ENCODE measurements at places on chromosomes 7 and 10.
A peak's percentile ranks its signal among the peaks of the same experiment; 100 is the strongest.

GRCh38 chr10:131635564-131636015, 265.2 kb upstream of the PPP2R2D start:
- DNase-seq = no peak

- DNase-seq = peak; percentile 46
Measured at GRCh38 chr7:132394283-132395198, 181.7 kb downstream of the PLXNA4 start.

GRCh38 chr10:12121673-12122072, 7.8 kb upstream of the SEC61A2 start:
- no peak for DNase-seq

DNA sequence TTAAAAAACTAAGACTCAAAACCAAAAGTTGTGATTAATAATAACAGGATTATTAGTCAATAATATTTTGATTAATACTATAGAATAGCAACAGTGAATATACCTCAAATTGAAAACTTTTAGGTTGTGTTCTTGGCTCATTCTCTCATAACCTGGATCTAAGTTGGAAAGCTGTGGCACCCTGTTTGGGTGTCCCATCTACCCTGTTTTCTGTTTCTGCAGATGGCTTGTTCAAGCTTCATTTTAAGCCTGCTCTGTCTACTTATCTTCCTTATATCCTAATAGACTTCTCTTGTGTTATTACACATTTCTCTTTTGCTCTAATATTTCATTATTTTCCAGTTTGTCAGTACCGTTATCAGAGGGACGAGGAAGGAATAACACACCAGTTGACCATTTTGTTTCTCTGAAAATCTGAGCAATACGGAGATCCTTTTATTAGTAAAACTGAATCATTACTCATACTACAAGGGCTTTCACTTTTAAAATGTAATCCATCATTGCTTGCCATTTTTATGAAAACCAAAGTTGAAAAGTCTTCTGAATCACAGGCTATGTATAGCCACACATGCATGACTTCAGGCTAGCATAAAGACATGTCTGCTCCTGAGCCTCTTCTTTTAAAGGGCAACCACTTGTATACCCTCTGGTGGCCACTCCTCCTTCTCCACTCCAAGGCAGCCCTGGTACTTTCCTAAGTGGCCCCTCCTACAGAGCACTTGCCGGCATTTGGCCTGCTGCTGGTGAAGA, 22.3 kb downstream of the COX15 start:
- no peak for DNase-seq

DNA sequence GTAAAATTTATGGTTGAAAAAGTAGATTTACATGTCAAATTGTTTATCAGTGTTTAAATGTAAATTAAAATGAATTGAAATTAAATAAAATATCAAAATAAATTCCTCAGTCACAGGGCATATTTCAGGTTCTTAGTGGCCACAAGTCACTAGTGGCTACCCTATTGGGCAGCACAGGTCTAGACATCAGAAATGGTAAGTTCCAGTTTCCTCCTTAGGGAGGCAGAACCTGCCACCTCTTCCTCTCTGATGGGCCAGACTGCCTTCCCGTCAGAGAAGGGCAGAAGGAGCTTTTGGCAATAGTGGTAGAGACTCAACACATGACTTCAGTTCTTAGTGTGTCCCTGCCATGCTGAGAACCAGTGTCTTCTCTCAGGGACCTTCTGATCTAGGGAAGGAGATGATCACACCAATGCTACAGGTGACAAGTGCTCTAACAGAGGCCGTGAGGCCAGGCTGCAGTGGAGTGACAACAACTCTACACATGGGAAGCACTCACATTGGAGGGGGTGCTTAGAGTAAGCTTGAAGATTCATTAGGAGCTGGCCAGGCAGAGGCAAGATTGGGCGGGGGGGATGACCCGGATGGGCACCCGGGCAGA, 14.4 kb upstream of the PCBD1 start:
- DNase-seq = no peak

- DNase-seq = no peak
Measured at GRCh38 chr7:25066253-25066652, 58.8 kb downstream of the CYCS start.

- no peak for DNase-seq
Measured at GRCh38 chr10:119497243-119497642, 45.3 kb downstream of the RGS10 start.

DNA sequence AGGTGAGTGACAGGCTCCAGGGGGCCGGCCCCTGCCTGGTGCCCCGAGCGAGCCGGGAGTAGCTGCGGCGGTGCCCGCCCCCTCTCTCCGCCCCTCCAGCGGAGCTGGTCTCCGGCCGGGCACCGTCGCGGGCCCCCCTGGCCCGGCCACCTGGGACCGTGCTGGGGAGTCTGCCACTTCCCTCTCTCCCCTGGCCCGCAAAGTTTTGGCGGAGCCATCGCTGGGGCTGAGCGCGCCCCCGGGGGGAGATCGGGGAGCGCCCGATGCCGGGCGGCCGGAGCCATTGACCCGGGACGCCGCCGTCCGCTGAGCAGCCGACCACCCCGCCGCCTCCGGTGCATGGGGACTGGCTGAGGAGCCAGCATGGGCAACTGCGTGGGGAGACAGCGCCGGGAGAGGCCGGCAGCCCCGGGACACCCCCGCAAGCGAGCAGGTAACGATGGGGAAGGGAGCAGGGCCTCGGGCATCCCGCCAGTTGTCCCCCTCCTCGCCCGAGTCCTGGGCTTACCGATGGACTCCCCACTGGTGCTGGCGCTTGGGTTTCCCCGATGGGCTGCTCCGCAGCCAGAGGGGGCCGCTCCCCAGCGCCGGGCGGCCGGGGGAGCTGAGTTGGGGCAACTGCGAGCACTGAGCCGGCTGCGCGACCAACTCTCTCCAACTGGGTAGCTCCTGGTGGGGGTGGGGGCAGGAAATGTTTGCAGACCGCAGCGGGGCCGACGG, at the start of gene UBTD1:
Gene UBTD1 (plus strand): TSS at position 84 of the 720 bp plus-strand sequence. CDS start 280 bp downstream, at position 364.
- peak; percentile 20 for DNase-seq

DNA sequence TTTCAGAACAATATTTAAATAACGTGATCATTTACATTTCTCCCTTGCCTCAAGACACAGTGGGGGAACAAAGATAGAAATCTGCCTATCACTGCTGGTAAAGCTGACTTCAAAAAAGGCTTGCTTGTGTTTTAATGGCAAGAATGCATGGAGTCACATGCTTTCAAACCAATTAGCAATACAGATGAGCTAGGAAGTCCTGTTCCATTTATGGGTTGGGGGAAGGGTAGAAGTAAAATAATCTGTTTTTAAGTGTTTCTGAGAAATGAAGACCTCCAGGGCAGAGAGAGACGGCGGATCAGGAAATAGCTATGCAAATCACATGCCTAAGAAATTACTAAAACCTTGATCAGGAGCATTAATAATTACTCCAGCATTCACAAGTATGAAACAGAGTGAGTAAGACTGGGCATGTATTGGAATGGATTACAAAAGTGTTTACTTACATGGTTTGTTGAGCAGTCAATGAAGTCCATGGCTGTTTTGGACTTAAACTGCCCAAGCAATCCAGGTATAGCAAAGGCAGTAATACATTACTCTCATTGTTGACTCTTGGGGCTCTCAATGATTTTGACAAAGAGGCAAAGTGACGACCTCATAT, 142.0 kb downstream of the ARID5B start:
- no peak for DNase-seq

DNA sequence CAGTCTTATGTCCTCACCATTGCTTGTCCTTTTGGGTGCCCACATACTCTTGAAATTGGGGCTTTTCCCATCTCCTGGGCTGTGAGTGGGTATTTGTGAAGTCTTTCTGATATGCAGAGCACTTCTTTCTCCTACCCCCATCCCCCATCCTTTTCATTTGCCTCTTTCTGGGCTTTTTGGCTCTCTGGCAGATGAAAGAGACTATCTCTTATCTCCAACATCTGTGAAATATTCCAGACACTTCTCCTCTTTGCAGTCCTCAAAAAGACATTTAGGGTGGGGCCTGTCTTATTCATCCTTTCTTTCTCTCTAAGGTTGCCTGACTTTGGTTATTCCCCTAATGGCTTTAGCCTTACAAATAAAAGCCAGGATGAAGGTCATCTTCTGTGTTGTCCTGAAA, 462.2 kb upstream of the MKI67 start:
- DNase-seq = no peak

- no peak for DNase-seq
Measured at GRCh38 chr7:134613623-134614347, 32.9 kb upstream of the BPGM start.

DNA sequence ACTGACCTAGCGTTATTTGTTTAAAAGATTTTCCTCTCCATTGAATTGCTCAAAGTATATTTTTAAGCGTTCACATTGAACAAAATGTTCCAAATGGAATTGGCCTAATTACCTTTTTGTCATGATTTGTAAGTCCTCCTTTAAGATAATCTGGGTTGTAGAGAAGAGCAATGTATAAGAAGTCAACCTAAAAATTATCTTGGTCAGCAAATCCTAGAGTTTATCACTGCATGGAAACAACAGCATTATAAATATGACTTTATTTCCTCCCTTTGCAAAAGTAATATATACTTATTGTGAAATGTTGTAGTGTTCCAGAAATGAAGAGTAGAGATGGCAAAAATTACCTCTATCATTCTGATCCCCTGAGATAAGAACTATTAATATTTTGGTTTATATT, 59.2 kb downstream of the TAX1BP1 start:
- no peak for DNase-seq

- DNase-seq = no peak
Measured at GRCh38 chr10:124346831-124347230, 71.9 kb downstream of the OAT start.

DNA sequence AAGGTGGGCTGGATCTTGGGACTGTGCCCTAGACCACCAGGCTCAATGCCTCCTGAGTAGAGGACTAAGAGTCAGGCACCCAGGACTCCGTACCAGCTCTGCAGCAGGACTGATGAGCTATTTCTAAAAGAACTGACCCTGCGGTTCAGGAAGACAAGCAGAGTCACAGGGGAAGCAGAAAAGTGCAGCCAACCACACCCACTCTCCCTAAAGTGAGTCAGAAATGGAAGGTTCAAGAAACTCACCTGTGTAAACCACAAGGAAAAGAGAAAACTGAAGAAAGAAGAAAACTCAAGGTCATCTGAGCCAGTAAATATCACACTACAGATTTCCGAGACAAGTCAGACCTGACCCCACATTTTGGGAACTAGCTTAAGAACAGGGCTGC, 2.5 kb downstream of the PARP12 start:
- no peak for DNase-seq

DNA sequence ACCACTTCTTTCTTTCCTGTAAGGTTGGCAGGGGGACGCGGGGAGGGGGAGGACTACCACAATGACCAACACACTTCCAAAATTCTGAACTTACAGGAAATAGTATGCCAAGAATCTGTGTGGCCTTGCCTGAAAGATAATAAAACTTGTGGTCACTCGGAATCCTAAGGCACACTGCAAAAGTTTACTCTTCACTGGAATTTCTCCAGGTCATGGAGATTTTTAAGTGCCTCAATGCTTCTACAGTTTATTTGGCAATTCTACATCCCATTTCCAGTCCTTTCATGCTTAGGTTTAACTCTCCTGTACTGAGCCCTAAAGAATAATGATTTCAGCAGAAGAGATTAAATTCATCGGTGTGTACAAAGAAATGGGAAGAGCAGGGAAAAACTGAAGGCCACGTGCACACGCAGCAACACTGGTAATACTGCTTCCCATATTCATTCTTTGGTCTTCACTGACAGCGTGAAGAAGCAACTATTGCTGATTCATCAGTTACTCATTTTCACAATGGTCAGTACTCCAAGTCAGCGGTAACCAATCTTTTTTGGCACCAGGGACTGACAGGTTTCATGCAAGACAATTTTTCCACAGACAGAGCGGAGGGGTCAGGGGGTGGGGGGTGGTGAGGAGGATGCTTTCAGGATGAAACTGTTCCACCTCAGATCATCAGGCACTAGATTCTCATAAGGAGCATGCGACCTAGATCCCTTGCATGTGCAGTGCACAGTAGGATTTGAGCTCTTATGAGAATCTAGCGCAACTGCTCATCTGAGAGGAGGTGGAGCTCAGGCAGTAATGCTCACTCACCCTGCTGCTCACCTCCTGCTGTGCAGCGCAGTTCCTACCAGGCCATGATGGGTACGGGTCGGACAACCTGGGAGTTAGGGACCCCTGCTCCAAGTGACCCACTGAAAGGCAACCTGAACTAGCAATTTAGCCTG, 9.8 kb downstream of the LARP4B start:
- DNase-seq = no peak

DNA sequence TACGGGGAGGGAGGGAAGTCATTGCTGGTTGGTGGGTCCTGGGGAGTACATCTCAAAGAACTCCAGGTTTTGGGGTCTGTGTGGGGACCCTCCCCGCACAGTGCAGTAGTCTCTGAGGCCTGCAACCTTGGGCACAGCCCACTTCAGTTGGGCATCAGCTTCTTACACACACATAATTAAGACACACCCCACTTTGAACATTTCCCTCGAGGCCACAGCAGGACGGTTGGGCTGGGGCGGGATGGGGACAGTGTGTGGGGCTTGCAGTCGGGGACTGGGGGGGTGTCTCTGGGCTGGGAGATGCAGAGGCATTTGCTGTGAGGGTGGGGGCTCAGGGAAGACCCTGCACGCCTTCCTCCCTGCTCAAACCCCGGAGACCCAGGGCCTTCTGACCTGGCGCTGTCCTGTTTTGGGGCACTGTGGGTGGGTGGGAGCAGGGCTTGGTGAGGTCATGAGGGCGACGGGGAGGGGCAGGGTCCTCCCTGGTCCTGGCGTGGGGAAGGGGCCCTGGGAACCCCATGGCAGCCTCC, 1.3 kb downstream of the LFNG start:
- no peak for DNase-seq

DNA sequence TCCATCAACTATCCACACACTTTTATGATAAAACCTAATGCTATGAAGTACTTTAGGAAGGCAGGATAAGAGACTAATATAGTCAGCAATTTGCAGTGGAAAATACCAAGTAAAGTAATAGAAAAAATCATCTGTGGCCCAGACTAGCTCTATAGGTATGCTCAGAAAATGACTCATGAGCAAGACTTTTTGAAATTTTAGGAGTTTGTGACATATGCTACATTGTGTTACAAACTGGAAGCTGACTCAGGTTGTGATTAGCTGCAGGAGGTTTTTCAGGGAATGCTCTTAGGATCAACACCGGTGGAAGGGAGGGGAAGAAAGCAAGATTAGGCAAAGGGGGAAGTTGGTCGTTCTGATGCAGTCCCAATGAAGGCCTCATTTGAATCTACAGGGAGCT, 56.1 kb downstream of the FEZF1 start:
- DNase-seq = no peak

- no peak for DNase-seq
Measured at GRCh38 chr10:100654782-100655325, 90.5 kb upstream of the PAX2 start.

- no peak for DNase-seq
Measured at GRCh38 chr7:5276611-5277010, 6.1 kb upstream of the SLC29A4 start.

GRCh38 chr10:124296121-124296812, 122.5 kb downstream of the OAT start:
- no peak for DNase-seq
